ENCODE measurements at places on chromosomes 7 and 10.
A peak's percentile ranks its signal among the peaks of the same experiment; 100 is the strongest.

- DNase-seq = no peak
Observed at GRCh38 chr7:98081319-98081718, 25.3 kb upstream of the LMTK2 start.

DNA sequence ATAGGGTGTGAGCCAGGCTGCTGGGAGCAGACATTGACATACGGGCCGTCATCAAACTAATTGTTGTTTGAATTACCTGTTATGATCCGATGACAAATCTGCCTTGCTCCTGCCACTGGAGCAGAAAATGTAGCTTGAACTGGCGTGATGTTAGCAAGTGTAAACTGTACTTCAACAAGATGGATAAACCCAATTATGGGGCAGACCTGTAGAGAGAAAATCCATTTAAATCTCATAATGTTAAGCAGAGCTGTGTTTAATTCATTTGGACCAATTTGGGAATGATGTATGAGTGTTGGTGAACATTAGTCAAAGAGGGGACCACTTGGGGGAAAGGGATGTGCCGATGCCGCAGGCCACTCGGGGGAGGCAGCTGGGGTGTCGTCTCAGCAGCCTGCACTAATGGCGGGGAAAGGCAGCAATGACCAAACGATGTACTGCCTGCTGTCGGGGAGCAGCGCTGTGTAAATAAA is 27.4 kb downstream of the TCF7L2 start:
- DNase-seq = no peak

DNA sequence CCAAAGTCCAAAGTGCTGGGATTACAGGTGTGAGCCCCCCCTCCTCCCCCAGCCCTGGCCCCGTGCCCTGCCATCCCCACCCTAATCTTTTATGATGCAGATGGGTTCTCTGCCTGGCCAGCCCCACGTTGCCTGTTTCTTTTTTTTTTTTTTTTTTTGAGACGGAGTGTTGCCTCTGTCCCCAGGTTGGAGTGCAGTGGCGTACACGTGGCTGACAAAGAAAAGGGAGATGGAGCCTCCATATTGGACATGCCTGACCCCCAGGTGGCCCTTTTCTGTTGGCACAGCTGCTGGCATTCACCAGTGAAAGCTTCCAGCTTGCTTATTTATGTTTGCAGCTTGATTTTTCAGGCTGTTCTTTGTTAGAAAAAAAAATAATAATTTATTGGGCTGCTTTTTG is 235.3 kb downstream of the CCDC3 start:
- DNase-seq = no peak

DNA sequence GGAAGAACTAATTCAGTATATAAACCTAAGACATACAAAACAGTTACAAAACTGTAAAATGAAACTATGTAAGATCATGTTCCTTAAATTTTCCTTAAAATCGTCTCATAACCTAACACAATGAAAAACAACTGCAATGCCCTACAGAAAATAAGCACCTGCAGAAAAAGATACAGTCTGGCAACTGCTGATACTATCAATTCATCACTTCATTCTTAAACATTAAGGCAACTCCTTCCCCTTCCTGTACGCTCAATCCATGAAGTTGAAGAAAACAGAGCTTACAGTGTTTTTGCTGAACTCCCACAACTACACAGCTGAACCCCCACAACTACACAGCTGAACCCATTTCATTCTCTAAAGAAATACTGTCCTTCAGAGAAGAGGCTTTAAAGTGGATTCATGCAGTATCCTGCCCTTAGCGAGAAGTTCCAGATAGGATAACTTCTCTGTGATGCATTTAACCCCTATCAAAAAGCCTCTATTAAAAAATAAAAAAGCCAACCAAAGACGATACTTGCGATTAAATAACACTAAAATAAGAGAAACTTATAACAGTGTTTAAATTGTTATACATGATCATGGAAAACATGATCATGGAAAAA is 50.0 kb downstream of the JMJD1C start:
- DNase-seq = no peak

DNA sequence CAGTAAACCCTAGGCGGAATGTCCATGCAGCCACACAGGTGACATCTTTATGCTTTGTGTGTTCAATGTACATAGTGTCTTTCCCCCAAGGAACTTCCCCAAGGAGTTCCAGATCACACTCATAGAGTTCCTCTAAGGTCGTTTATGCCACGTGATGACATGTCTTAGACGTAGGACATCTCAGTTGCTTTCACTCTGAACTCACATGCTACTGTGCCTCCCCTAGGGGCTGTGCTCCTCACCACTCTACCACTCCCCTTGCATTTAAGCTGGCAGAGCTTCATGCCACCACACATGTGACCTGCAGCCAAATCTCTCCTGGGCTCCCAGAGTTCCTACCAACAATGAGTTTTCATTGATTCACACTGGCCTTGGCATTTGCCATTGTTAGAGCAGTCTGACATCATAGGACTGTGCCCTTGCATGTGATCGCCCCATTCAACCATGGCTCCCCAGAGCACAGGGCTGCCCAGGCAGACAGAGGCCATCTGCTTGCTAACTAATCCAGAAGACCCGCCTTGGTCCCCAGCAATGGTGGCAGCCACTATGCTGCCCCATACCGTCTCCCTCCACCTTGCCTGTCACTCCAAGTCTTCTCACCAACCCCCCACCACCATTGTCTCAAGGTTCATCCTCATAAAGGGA is 95.3 kb upstream of the MACROH2A2 start:
- no peak for DNase-seq

DNA sequence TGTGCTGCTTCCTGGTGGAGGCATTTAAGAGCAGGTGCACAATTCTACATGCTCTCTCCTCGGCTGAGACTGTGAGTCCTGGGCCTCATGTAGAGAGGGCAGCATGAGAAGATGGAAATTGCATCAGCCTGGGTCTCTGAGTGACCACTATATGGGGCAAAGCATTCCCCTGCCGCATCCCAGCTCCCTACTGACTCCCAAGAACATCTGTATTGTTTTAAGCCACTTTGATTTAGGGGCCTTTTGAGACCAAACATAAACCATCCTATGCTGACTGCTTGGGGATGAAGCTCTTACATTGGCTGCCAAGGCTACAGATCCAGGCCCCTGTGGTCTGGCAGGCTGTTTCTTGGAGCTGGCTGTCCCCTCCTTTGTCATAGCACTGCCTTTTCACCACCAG is 101.3 kb upstream of the TBX20 start:
- DNase-seq = no peak

DNA sequence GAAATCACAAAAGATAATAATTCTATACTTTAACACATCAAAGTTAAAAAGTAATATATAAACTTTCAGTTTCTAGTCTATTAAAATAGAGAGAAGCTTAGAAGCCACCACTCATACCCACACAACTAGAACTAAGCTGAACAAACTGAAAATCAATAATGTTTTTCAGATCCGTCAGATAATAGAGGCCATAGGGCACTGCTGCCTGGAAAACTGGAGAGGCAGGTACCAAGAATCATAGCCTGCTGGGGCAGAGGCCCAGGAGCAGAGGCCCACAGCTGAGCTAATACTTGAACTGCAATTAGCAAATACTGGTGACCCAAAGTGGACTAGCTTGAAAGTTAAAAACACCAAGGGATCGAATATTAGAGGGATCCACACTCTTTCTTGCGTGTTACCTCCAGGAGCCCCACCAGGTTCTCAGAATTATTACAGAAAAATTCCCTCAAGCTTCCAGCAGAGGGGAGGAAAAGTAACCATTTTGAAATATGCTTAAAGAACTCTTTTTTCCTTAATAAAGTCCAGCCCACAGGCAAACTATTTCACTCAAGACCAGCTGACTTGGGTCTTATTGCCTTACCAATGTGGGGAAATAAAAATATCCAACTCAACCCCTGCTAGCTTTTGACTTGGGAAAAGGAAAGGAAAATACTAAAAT is 774.1 kb upstream of the IGFBP3 start:
- DNase-seq = no peak

DNA sequence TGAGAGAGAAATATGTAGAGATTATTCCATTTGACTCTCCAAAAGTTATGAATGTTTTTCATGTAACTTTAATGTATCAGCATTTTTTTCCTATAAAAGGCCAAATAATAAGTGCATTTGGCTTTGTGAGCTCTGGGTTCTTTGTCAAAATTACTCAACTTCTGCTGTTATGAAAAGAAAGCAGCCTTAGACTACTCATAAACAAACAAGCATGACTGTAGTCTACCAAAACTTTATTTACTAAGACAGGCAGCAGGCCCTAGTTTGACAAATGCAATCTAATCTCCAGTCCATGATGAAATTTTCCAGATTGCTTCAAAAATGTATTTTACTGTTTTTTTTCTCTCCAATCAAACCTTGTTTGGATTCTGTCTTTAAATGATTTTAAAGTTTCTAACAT is 46.3 kb downstream of the MRPL32 start:
- DNase-seq = no peak

- DNase-seq = no peak
Observed at GRCh38 chr10:128870830-128871597, 596.0 kb upstream of the MGMT start.

DNA sequence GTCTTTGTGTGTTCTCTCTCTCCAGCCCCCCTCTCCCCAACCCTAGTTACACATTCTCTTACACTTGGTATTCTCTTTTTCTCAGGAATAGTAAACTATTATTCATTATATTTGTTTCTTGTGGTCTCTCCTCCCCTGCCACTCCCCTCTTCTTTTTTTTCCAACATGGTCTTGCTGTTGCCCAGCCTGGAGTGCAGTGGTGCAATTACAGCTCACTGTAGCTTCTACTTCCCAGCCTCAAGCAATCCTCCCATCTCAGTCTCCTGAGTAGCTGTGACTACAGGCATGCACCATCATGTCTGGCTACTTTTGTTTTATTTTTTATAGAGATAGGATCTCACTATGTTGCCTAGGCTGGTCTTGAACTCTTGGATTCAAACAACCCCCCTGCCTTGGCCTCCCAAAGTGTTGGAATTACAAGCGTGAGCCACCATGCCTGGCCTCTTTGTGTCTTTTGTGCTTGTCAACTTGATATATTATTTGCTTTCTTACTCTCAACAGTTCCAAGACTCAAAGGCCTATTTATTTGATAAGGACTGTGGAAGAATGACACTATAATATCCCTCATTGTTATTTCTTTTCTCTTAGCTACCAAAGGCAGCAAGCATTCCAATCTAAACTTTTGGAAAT is 66.9 kb downstream of the MLLT10 start:
- DNase-seq = no peak

- DNase-seq = no peak
Observed at GRCh38 chr7:131109011-131109758, 218.5 kb upstream of the MKLN1 start.

- peak; percentile 52 for DNase-seq
Observed at GRCh38 chr10:97676770-97677581, 10.1 kb downstream of the AVPI1 start.

DNA sequence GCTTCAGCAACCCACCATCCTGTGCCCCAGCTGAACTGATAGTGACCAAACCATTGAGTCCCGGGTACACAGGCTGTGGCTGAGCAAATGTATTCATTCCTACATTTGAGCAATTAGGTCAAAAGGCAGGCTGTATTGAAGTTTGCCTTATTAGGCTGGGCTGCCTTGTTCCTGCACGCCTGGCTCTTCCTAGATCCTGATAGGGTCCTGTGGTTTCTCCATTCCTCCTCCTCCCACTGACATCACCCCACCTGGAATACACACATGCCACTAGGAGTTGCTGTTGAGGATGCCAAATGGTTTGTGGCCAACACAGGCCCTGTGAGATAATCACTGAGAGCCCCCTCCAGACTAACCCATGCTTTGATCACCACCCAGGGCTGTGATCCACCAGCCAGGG is 66.4 kb upstream of the FGFR2 start:
- no peak for DNase-seq

DNA sequence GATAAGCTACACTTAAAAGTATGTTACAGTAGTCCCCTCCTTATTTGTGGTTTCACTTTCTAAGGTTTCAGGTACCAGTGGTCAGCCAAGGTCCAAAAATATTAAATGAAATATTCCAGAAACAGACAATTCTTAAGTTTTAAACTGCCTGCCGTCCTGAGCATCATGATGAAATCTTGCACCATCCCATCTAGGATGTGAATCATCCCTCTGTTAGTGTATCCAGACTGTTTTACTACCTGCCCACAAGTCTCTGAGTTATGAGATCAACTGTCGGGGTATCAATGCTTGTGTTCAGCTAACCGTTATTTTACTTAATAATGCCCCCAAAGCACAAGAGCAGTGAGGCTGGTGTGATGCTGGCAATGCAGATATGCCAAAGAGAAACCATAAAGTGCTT is 11.4 kb downstream of the KDM7A start:
- no peak for DNase-seq

- DNase-seq = no peak
Observed at GRCh38 chr7:4245866-4246470, 436.1 kb upstream of the FOXK1 start.

- no peak for DNase-seq
Observed at GRCh38 chr10:33241351-33241750, 93.1 kb downstream of the NRP1 start.

- peak; percentile 45 for DNase-seq
Observed at GRCh38 chr7:5424749-5425506, 1.3 kb upstream of the TNRC18 start.

DNA sequence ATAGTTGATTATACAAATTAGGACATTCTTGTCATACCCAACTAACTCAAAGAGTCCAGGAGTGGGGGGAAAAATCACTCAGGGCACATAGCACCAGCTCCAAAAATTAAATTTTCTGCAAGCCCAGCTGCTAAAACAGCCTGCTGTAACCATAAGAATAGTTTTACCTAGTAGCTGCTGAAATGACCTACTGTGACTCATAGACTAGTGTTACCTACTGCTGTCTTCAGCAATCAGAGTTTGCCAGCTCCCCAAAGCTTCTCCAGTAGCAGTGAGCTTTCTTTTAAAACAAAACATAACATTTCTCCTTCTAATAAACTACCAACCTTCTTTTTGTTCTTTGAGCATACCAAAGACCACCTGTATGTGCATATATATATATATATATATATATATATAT is 4.2 kb upstream of the ARHGAP12 start:
- no peak for DNase-seq

- DNase-seq = no peak
Observed at GRCh38 chr7:128919241-128919640, 8.7 kb upstream of the KCP start.

GRCh38 chr7:28573651-28574301 is 161.5 kb downstream of the CREB5 start:
- no peak for DNase-seq

GRCh38 chr10:26448292-26448691 is 10.2 kb downstream of the APBB1IP start:
- no peak for DNase-seq

GRCh38 chr10:90007226-90007625 is 305.8 kb downstream of the KIF20B start:
- DNase-seq = no peak
